ENCODE measurements at places on chromosomes 3 and 15.

GRCh38 chr3:37853691-37854413 lies 7.8 kb upstream of the CTDSPL start:
- no peak for DNase-seq

DNA sequence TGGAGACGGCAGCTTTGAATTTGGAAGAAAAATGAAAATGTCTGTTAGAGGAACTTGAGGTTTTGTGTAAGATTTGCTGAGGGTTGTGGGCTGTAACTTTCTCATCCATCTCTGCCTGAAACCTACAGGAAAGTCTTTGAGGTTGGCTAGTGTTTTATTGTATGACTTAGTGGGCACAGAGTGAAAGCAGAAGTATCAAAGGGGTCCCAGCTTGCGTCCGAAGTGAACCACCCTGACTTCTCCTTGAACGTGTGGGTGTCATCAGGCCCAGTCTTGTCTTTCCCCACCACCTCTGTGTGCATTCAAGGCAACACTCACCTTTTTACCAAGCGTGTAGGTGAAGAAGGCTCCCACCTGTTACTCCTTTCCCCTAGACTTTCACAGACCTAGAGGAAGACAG lies 682.1 kb upstream of the CFAP20DC start:
- no peak for DNase-seq

- no peak for DNase-seq
These were observed 65.1 kb upstream of the CCNL1 start for GRCh38 chr3:157225001-157225400.

DNA sequence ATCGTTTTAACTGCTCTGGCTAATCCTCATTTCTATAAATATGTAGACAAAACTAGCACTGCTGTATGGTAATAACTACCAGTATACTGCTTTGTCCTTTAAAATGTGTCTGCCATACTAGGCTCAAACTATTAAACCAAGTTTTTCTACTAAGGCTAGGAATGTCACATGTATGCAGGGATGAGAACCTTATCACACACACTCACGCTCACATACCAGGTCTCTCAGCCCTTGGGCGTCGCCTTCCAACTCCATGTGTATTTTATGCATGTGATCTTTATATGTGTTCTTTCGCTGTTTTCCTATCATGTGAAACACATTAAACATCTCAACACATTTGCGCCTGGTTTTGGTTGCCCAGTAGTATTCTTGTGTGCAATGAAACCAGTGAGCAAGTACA lies 32.6 kb downstream of the ATP2C1 start:
- no peak for DNase-seq

- DNase-seq: no peak
These were observed 532 bp upstream of the SELENOT start for GRCh38 chr3:150602426-150603152.

GRCh38 chr15:42921342-42921731 lies 759 bp upstream of the TTBK2 start:
- no peak for DNase-seq

- DNase-seq: no peak
These were observed 1113.2 kb downstream of the IGSF11 start for GRCh38 chr3:117921411-117921810.

DNA sequence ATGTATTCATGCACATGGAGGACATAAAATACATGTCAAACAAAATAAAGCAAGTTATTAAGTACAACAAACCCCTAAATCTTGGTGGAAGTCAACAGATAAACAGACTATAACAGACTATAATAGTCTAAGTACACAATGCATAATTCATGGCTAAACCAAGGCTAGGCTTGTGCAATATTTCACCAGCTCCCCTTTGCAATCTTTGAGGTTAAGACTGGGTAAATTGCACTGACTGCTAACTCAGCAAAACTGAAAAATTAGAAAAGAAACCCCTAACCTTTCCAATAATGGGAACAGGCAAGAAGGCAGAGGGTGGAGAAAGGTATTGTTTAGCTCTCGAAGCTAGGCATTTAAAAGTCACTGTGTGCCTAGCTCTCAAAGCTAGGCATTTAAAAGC lies 304.9 kb upstream of the WNT5A start:
- no peak for DNase-seq

DNA sequence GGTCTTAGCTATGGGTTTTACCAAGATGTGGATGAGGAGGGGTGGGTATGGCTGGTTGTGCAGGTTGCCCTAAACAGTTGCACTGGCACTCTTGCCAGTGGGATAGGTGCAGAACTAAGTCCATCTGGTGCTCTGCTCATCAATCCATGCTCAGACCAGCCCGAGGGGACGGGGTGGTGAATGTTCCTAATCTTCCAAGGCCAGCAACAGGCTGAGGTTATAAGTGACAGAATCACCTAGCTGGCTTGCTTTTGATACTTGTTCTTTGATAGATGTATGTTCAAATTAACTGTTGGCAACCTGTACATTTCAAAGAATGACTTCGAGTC lies 53.5 kb upstream of the CCR2 start:
- no peak for DNase-seq

DNA sequence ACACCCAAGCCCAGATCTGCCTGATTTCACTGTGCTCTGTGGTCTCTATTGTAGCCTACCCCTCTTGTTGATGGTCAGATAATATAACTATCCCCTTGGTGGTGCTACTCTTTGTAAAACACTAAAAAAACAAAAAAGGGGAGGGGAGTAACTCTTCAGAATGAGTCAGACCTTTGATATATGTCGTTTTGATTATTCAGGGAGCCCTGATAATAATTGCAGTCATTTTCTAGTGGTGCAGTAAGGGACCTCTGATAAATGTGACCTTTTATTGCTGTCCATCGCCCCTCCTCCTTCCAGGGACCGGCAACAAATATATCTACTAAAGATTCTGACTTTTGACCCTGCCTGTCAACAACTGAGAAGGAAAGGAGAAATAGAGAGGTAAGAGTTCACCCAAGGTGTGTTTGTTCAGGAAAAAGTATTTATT lies 45.1 kb upstream of the MAGI1 start:
- DNase-seq: no peak

- DNase-seq: no peak
These were observed 23.7 kb downstream of the HDC start for GRCh38 chr15:50241684-50242450.

- no peak for DNase-seq
These were observed 602.4 kb upstream of the MDFIC2 start for GRCh38 chr3:70914862-70915261.

DNA sequence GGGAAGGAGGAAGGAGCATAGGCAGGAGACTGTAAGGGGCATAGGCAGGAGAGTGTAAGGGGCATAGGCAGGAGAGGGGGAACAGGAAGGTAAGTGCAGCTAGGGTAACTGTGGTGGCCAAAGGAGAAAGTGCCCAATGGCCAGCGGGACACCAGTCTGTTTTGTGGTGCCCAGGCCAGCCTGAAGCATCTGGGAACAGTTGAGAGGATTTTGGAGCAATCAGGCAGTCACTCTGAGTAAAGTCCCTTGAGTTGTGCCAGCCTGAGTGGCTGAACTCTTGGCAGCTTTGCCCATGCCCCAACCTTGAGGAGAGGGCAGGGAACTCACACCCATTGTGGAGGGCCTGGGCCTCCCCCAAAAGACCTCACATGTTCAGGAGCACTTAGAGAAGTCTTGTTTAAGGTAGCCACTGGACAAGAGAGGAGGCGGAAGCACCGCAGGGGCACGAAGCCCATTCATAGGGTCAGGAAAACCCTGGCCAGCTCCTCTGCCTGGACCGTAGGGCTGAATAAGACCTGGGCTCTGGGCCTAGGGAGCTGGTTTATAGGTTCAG lies 3.5 kb upstream of the TGM5 start:
- no peak for DNase-seq

- no peak for DNase-seq
These were observed 10.1 kb upstream of the GOLGA8J start for GRCh38 chr15:30072630-30073029.

- no peak for DNase-seq
These were observed 1256.5 kb downstream of the SI start for GRCh38 chr3:163821841-163822240.

DNA sequence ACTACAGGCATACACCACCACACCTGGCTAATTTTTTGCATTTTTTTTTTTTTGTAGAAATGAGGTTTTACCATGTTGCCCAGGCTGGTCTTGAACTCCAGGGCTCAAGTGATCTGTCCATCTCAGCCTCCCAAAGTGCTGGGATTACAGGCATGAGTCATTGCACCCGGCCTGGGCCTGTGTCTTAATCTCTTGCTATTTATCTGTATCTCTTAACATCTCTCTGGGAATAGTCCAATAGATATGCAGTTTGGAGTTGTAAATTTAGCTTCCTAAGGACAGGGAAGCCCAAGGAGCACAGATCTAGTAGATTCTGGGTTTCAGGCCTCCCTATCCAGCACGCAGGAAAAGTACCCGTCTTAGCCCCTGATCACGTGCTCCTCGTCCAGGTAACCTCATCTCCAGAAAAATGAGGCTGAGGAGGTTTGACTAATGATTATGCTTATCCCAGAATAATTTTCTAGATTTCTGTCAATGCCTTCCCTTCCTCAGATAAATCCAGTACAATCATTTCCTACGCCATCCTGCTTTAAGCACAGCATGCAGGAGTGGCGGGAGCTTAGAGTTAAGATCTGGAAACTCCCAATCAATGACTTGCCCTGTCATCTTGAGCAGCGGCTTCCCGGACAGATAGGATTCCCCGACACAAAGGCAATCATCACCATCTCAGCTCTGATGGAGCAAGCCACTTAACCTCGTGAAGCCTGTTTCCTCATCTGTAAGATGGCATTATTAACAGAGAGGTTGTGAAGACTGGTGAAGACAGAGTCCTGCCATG lies 12.3 kb upstream of the CTDSPL start:
- DNase-seq: no peak

GRCh38 chr3:190309414-190309813 lies 12.8 kb downstream of the CLDN1 start:
- DNase-seq: no peak

DNA sequence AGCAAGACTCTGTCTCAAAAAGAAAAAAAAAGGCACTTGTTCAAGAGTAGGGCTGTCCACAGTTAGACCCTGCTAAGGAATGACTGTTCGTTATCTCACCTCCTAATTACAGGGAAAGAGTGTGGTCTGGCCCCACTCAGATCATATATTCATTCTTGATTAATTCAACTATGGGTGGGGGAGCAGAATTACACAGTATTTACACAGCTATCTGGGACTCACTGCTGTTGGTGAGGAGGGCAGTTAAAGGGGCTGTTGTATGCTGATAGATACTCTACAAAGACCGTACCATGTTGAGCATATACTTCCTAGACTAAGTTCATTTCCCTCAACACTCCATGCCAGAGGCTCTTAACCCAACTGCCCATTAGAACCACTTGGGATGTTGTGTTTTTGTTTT lies 3.8 kb upstream of the ZNF620 start:
- no peak for DNase-seq

DNA sequence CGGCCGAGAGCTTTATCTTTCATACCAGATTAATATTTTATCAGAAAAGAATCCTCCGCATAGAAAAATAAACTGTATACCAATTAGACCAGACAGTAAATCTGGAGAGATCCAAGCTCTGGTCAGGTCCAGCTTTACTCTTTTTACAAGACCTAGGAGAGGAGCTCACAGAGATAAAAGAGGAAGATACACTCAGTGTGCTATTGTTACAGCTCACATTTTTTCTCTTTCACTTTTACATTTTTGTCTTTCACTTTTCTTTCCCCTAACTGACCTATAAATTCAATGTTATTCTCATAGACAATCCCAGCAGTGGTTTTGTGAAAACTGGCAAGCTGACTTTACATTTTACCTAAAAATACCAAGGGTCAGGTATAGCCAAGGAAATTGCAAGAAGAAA lies 55.8 kb downstream of the GUCA1C start:
- no peak for DNase-seq

DNA sequence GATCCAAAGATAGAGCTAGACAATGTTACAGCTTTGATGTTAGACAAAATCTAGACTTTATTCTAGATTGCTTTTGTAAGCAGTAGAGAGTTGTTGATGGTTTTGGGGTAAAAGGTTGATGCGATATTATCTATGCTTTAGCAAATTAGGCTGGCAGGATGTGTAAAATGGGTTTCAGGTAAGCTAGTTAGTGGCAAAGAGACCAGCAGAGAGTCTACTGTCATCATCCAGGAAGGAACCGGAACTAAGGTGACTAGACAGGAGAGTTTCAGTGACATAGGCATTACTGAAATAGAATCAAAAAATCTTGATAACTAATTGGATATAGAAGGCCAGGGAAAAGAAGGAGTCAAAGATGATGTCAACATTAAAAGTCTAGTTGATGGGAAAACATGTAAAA lies 11.1 kb downstream of the OR5K2 start:
- DNase-seq: no peak

- no peak for DNase-seq
These were observed 37.3 kb downstream of the USF3 start for GRCh38 chr3:113659101-113659541.

DNA sequence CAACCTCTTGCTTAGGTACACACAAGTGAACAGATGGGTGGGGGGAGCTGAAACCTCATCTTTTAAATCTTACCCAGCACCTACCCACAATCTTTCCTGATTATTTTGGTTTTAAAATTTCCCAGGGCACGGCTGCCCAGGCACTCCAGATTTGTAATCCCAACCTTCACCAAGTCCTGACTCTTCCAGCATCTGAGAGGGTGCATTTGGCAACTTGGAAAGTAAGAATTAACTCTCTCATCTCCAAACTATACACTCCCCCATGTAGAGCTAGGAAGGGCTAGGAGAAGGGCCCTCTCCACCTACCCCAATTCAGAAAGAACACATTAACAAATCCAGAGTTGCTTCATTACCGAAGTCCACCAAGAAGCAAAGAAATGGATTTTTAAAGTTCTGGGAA lies 41.7 kb upstream of the PRICKLE2 start:
- DNase-seq: no peak

DNA sequence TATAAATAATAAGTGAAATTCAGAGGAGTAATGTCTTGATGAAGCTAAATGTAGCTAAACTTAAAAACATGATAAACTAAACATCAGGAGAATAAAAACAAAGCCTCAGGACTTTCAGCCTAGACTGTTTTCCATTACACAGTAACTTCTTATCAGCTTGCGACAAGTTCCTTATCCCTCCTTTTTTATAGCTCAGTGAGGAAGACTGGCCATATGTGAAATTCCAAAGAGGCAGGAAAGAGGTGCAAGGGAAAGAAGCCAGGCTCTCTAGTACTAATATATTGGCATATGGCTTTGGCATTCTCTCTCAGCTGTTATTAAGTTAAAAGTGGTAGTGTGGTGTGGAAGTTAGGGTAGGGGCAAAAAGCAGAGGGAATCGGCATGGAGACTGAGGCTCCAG lies 4.4 kb downstream of the COX17 start:
- no peak for DNase-seq

- no peak for DNase-seq
These were observed 1.9 kb downstream of the FNDC3B start for GRCh38 chr3:172040981-172041963.

GRCh38 chr3:38843898-38844297 lies 27.9 kb upstream of the SCN10A start:
- DNase-seq: no peak

- no peak for DNase-seq
These were observed 184.1 kb upstream of the TP63 start for GRCh38 chr3:189446959-189447560.

GRCh38 chr15:61099020-61099810 lies 129.9 kb downstream of the RORA start:
- DNase-seq: no peak

GRCh38 chr3:195040094-195040493 lies 230.9 kb downstream of the XXYLT1 start:
- DNase-seq: peak; percentile 82

- DNase-seq: peak; percentile 42
These were observed 1.4 kb downstream of the ETV5 start for GRCh38 chr3:186107215-186108105.

GRCh38 chr15:82750831-82751180 lies 41.1 kb upstream of the AP3B2 start:
- DNase-seq: peak; percentile 11
